Uterus (tissue), 4 donors: ENCODE measurements at places on chromosomes 6 and 20. TPM values are rescaled to one million over a fixed set of nuclear protein-coding genes. Genes with fewer than 3 reads are reported as not detected.

DNA sequence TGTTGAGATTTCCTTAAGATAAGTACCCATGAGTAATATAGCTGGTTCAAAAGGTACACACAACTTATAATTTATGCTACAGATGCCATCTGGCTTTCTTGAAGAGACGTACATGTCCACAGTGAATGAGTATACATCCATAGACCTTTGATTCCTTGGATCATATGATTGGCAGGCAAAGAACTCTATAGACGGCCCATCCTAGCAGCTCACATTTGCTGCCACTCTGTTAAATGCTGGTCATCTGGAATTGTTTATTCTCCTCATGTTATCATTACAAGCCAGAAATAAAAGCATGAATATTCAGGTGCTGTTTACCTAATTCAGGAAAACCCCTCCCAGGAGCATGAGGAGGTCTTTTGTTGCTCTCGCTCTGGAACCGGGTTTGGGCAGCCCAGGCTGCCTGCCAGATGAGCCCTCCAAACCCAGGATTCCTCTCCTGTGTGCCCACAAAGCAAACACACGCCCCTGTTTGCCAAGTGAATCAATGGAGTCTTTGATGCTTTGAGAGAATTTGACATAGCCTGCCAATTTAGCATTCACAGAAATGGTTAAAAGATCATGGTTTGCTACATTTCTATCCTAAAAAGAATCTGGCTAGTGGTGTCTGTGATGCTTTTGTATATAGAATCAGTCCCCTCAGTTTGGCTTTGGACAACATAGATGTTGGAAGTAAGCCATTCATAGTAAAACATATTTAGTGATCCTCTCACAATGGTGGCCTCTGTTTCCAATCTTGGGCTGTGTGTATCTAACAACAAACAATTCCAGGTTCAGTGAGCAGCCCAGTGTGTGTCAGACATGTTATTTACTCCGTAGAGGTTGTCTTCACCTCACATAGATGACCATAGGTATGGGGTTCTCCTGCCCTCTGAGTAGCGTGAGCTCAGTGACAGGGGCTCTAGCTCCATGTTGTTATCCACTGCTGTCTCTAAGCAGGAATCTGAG, 17.5 kb upstream of the PLCG1 start:
- DNase-seq: no peak

OOEP gene
- not detected for total RNA-seq

LY6G6C gene
- total RNA-seq: not detected

SLC17A2 gene
- total RNA-seq: not detected
